ENCODE measurements at places on chromosomes 3 and 15. TPM values are rescaled to one million over a fixed set of nuclear protein-coding genes. Genes with fewer than 3 reads are reported as not detected.
A peak's percentile ranks its signal among the peaks of the same experiment; 100 is the strongest.

The GOLGA8J gene
- total RNA-seq: not detected

The POPDC2 gene
- total RNA-seq: 3.0 TPM

The CTXN2 gene
- not detected for total RNA-seq

The RGMA gene
- 13.2 TPM for total RNA-seq

DNA sequence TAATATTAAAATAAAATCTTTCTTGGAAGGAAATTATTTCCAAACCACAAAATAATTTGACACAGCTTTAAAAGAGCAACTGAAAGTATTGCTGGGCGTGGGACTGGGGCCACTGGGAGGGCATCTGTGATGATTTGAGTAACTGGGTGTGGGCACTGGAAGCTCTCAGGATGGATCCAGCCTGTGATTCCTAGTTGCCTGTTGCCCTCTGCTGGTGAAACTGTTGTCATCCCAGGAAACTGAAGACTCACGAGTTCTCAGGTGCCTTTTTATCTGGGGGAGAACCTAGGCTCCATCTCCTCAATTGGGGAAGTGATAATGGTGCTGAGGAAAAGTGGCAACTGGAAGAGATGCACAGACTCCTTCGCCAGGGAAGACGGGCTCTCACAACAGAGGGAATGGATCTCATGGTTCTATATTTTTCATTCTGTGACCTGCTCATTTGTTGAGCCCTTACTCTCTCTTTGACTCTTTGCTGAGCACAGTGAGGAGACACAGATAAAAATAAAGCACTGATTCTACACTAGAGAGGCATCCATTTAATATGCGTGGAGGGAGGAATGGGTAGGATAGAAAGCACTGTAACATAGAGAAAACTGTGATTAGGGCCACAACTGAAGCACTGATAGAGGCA lies 61.6 kb downstream of the TPRG1 start:
- peak; percentile 55 for DNase-seq
- H3K4me3 ChIP-seq: no peak overlapping the region
- no peaks in the 10 kb centered on the region for H3K27me3 ChIP-seq
- no peaks in the 10 kb centered on the region for H3K36me3 ChIP-seq

DNA sequence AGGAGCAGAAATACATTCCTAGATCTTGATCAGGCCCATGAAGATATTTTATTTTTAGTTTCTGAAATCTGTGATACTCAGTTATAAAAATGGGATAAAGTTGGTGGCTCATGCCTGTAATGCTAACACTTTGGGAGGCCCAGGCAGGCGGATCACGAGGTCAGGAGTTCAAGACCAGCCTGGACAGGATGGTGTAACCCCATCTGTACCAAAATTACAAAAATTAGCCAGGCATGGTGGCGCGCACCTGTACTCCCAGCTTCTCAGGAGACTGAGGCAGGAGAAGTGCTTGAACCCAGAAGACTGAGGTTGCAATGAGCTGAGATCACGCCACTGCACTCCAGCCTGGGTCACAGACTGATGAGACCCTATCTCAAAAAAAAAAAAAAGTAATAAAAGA lies 105.5 kb downstream of the IL1RAP start:
- no peak overlapping the region for H3K27ac ChIP-seq
- no peak for DNase-seq
- no peaks in the 10 kb centered on the region for H3K36me3 ChIP-seq
- no peaks in the 10 kb centered on the region for H3K27me3 ChIP-seq

GRCh38 chr3:73473181-73473897 lies 151.4 kb downstream of the PDZRN3 start:
- H3K4me3 ChIP-seq: no peak overlapping the region
- H3K4me1 ChIP-seq: no peaks in the 10 kb centered on the region
- no peak for DNase-seq
- no peak overlapping the region for H3K27ac ChIP-seq
- H3K36me3 ChIP-seq: no peaks in the 10 kb centered on the region
- H3K27me3 ChIP-seq: no peaks in the 10 kb centered on the region

DNA sequence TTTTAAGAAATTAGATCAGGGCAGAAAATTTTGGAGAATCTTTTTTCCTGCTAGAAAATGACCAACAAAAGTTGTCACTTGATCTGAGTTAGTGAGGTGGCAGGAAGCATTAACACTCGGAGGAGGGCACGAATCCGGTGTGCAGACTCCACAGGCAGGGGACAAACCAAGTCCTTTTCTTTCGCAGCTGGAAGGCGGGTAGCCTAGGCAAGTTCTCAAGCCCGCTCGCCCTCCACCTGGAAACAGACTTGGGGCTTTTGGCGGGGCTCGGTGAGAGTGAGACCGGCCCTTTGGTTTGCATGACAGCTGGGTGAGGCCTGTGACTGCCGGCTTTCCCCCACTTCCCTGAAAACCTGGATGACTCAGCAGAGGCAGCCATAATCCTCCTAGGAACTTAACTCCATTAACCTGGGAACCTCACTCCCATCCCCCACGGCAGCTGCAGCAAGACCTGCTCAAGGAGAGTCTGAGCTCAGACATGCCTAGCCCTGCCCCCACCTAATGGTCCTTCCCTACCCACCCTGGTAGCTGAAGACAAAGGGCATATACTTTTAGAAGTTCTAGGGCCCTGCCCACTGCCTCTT lies 134.8 kb downstream of the MFSD1 start:
- H3K4me3 ChIP-seq: no peak overlapping the region
- H3K36me3 ChIP-seq: no peaks in the 10 kb centered on the region
- H3K27ac ChIP-seq: no peak overlapping the region

GRCh38 chr3:135041601-135042000 lies 246.5 kb downstream of the EPHB1 start:
- no peak overlapping the region for H3K27ac ChIP-seq
- no peaks in the 10 kb centered on the region for H3K36me3 ChIP-seq
- no peak overlapping the region for H3K4me3 ChIP-seq
- no peak for DNase-seq
- no peaks in the 10 kb centered on the region for H3K27me3 ChIP-seq
- no peaks in the 10 kb centered on the region for H3K4me1 ChIP-seq

GRCh38 chr15:98787194-98787593 lies 138.9 kb downstream of the IGF1R start:
- H3K4me1 ChIP-seq: no peaks in the 10 kb centered on the region
- no peak for DNase-seq
- no peaks in the 10 kb centered on the region for H3K27me3 ChIP-seq
- H3K27ac ChIP-seq: no peak overlapping the region

GRCh38 chr3:160279657-160280056 lies 54.4 kb downstream of the C3orf80 start:
- H3K27me3 ChIP-seq: no peaks in the 10 kb centered on the region
- no peaks in the 10 kb centered on the region for H3K4me1 ChIP-seq
- no peaks in the 10 kb centered on the region for H3K36me3 ChIP-seq
- H3K4me3 ChIP-seq: no peak overlapping the region
- DNase-seq: no peak
- no peak overlapping the region for H3K27ac ChIP-seq

DNA sequence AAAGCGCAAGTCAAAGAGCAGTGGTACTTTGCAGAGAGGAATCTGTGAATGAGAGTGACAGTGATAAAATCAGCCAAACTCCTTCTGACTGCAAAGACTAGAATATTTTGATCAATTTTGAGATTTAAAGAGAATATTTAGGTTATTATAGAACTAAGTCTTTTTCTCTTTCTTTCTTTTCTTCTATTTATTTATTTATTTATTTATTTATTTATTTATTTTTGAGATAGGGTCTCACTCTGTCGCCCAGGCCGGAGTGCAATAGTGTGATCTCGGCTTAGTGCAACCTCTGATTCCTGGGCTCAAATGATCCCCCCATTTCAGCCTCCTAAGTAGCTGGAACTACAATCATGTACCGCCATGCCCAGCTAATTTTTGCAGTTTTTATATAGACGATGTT lies 603.7 kb upstream of the NAALADL2 start:
- no peaks in the 10 kb centered on the region for H3K36me3 ChIP-seq
- no peaks in the 10 kb centered on the region for H3K27me3 ChIP-seq
- no peak overlapping the region for H3K27ac ChIP-seq

GRCh38 chr3:49153349-49153912 lies 12.7 kb downstream of the CCDC71 start:
- no peaks in the 10 kb centered on the region for H3K36me3 ChIP-seq
- no peak overlapping the region for H3K27ac ChIP-seq
- no peaks in the 10 kb centered on the region for H3K27me3 ChIP-seq

DNA sequence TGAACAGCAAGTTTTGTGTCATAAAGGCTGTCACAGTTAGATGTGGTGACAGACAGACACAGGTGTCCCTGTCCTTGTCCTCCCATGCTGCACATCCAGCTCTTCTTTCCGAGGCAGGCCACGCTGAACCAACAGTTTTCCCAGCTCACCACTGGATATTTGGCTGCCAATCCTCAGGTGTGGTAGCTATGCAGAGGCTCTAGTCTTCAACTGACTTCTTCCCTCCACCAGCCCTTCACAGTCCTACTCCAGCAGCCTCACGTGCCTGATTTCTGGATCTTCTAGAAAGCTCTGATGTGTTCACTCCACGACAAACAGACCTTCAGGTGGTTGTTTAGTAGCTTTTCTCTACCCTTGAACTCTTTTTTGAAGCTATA lies 145.5 kb downstream of the UACA start:
- H3K4me3 ChIP-seq: no peak overlapping the region
- H3K27me3 ChIP-seq: no peaks in the 10 kb centered on the region
- H3K4me1 ChIP-seq: no peaks in the 10 kb centered on the region
- DNase-seq: no peak
- H3K27ac ChIP-seq: no peak overlapping the region

GRCh38 chr3:30657914-30658313 lies 51.5 kb downstream of the TGFBR2 start:
- H3K4me3 ChIP-seq: no peak overlapping the region
- no peaks in the 10 kb centered on the region for H3K27me3 ChIP-seq
- H3K27ac ChIP-seq: peak overlapping the region; percentile 62
- no peak for DNase-seq
- H3K4me1 ChIP-seq: no peaks in the 10 kb centered on the region
- no peaks in the 10 kb centered on the region for H3K36me3 ChIP-seq

GRCh38 chr15:42175671-42176070 lies 19.2 kb upstream of the PLA2G4F start:
- H3K27ac ChIP-seq: no peak overlapping the region
- H3K4me1 ChIP-seq: no peaks in the 10 kb centered on the region

- DNase-seq: no peak
- no peak overlapping the region for H3K4me3 ChIP-seq
- H3K4me1 ChIP-seq: no peaks in the 10 kb centered on the region
- H3K27me3 ChIP-seq: no peaks in the 10 kb centered on the region
- H3K36me3 ChIP-seq: no peaks in the 10 kb centered on the region
These were observed 35.6 kb downstream of the PDCD6IP start for GRCh38 chr3:33834096-33834453.

GRCh38 chr3:51710631-51711351 lies 3.9 kb downstream of the GRM2 start:
- H3K27ac ChIP-seq: no peak overlapping the region
- no peak overlapping the region for H3K4me3 ChIP-seq
- DNase-seq: peak; percentile 33
- no peaks in the 10 kb centered on the region for H3K27me3 ChIP-seq

DNA sequence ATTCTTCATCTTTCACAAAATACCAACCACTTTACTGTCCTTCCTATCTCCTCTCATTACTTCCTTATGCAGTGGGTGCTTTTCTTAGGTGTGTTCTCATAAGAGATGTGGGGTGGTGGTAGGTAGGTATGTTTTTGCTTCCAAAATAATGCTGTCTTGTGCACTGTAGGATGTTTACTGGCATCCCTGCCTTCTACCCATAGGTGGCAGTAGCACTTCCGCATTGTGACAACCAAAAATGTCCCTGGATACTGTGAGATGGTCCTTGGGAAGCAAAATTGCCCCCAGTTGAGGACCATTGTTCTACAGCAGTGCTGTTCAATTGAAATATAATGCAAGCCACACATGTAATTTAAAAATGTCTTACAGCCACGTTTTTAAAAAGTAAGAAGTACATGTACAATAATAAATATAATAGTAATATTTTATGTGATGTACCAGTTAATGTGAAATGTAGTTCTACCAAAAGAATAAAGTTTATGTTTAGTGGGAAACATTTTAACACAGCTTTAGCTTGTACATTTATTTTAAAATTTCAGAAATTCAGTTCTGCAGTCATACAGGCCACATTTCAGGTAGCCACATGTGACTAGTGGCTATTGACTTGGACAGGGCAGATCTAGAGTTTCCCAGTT lies 75.2 kb downstream of the NEO1 start:
- no peak for DNase-seq
- H3K4me3 ChIP-seq: no peak overlapping the region
- no peaks in the 10 kb centered on the region for H3K27me3 ChIP-seq

DNA sequence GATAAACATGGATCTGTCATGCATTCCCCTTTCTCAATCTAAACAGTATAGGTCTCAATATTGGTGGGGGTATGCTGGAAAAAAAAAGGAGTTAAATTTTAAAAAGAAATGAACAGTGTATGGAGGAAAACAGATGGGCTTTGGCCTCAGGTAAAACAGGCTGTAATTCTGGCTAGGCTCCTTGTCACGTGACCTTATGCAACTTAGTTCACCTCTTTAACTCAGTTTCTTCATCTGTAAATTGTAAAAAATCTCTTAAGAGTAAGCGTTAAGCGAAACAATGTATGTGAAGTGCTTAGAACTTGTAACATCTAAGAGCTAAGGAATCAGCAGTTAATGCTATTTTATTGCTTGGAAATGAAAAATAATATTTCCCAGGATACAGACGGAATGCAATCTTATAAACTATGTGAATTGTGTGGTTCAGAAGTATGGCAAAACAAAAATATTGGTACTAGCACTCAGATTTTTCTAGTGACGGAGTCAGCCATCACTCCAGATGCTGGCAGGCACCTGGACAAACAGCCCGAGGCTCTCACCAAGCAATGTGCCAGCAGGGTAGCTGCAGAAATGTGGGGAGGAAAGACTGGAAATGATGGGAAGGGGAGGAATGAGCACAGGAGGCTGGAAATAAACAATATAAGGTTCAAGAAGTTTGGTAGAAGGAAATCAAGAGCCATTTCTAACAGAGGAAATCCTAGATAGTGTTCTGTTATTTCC lies 172.8 kb downstream of the USP13 start:
- H3K36me3 ChIP-seq: no peaks in the 10 kb centered on the region
- H3K4me3 ChIP-seq: no peak overlapping the region
- no peaks in the 10 kb centered on the region for H3K27me3 ChIP-seq
- no peaks in the 10 kb centered on the region for H3K4me1 ChIP-seq
- H3K27ac ChIP-seq: no peak overlapping the region

Measured in Peyer's patch (tissue), 4 donors.